ENCODE measurements at places on chromosomes 1 and 21. TPM values are rescaled to one million over a fixed set of nuclear protein-coding genes. Genes with fewer than 3 reads are reported as not detected.

KIRREL1 gene
- 4.1 TPM for total RNA-seq

RAVER2 gene
- 6.8 TPM for total RNA-seq

CFAP74 gene
- total RNA-seq, result 12.4 TPM

TLR5 gene
- 5.1 TPM for total RNA-seq

BTBD8 gene
- 142 TPM for total RNA-seq

CD34 gene
- 14.5 TPM for total RNA-seq

EFNA4 gene
- total RNA-seq, result 3.1 TPM

ATAD3C gene
- 3.6 TPM for total RNA-seq

NBPF10 gene
- 1.9 TPM for total RNA-seq

AKR7A2 gene
- total RNA-seq, result 49.3 TPM

GSTM2 gene
- total RNA-seq, result 94.8 TPM

LORICRIN gene
- total RNA-seq, result not detected

S100A12 gene
- total RNA-seq, result 2.8 TPM

ADAMTS5 gene
- 0.47 TPM for total RNA-seq

CROCC gene
- total RNA-seq, result 41.0 TPM

TMEM82 gene
- total RNA-seq, result not detected

HMCN1 gene
- total RNA-seq, result 0.49 TPM

Data from dorsolateral prefrontal cortex (tissue), 122 donors.